ENCODE measurements at places on chromosomes 4 and X.

GRCh38 chrX:104137496-104137895 is 19.3 kb downstream of the SLC25A53 start:
- no peak for DNase-seq

DNA sequence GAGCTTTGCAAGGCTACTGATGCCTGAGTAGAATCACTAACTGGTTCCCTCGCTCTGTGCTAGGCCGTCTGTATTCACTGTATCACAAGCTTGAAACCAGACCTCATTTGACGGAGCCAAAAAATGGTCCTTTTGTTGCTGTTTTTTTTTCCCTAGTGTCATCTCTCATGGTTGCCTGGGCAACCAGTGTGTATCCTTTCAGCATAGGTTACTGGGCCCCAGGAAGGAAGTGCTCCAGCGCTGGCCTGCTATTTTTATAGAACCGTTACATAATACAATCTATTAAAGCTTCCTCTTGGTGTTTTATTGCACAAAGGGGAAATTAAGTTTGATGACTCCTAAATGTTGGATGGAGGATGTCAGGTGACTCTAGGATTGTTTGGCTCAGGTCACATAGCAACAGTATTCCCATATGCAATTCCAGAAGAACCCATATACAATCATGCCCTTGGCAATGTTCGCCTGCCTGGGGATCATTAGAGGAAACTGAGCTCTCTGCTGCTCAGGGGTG is 220.4 kb downstream of the SPRY1 start:
- no peak for DNase-seq

DNA sequence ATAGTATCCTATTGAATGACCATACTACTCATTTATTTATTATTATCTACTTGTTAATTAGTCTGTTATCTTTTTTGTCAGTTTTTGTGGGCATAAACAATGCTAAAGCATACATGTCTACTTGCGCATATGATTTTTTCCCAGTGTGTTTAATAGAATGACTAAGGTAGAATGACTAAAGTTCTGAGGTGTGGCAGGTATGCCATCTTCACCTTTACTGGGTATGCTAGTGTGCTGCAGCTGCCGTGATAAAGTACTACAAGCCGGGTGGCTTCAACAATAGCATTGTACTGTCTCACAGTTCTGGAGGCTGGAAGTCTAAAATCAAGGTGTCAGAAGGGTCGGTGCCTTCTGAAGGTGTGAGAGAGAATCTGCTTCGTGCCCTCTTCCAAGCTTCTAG is 19.2 kb downstream of the CD38 start:
- no peak for DNase-seq

GRCh38 chr4:182925298-182925757 is 8.1 kb upstream of the DCTD start:
- peak; percentile 67 for DNase-seq

GRCh38 chr4:25466966-25467697 is 90.1 kb downstream of the ANAPC4 start:
- no peak for DNase-seq

DNA sequence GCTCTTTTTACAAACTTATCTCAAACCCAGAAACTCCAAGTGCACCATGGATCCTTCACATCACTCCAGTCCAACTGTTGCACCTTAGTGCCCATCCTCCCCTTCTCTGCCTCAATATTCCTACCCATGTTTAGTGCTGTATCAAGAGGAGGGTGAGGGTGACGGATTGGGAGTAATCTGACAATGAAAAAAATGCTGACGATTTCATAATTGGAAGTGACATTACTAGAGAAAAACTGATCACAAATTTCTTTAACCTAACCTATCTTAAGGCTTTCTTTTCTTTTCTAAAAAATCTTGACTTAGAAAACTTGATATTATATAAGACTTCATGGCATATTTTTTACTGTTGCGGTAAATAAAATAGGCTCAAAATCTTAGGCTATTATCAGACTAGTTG is 1.5 kb upstream of the DCAF12L2 start:
- DNase-seq, result no peak

- no peak for DNase-seq
Measured at GRCh38 chrX:40543661-40544328, 37.0 kb upstream of the ATP6AP2 start.

DNA sequence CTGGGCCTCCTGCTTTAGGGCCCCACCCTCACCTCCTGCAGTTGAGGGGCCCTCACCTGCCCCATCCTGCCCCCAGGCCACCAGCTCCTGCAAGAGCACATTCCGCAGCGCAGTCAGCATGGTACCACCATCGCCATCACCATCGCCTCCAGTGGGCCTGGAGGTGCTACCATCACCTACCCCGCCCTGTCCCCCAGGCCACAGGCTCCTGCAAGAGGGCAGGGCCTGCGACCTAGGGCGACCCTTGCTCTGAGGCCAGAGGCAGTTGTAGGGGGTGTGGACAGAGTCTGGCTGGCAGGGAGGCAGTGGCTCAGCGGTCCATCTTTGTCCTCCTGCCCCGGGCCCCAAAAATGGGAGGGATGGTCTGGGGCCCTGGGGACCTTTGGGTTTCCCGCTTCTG is 3.9 kb upstream of the HAUS7 start:
- no peak for DNase-seq

- no peak for DNase-seq
Measured at GRCh38 chrX:41828826-41829225, 94.5 kb downstream of the CASK start.

GRCh38 chr4:15740764-15741404 is 37.2 kb upstream of the CD38 start:
- DNase-seq, result no peak

DNA sequence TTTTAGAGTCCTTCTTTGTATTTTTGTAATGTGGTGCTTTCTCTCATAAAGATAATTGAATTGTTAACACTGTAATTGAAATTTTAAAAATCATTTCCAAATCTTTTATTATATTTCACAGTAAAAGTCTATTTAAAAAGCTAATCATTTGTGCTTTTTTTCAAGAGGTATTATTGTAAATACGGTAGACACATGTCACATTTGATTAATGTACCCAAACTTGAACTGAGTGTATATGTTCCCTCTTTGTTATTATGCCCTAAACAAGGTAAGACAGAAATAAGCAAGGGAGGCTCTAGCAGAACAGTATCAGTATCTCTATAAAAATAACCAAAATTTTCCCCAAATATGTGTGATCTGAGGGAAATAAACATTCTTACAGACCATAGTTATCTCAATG is 21.5 kb upstream of the LARP1B start:
- DNase-seq, result no peak

DNA sequence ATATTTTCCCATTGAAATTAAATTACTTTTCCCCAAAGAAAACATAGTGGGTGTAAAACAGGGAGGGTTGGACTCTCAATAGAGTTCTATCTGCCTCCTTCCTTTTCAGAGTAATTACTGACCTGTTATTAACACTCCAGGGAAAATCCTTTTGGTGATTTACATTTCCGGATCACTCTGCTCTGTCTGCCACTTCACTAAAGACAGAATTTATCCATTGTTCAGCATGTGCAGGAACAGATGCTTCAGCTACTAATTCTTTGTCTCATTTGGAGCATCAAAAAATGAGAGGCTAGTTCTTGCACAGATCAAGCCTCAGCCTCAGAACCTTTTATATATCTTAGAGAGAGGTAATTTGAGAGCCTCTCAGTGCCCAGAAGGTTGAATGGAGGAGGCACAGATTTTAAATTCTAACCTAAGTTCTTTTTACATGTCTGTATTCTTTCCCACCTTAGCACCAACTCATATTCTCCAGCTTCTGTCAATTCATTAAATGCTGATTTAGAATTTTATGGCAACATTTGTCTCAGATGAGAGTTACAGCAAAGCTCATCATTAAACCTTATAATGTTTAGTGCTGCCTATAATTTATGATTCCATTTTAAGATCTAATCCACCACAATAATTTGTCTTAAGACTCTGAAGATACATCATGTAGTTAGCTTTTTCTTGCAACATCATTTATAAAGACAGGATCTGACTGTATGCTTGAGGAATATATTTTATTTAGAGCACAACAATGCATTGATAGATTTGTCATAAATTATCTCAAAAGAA is 1494.4 kb downstream of the STIM2 start:
- DNase-seq, result no peak

- no peak for DNase-seq
Measured at GRCh38 chr4:176735300-176735699, 57.4 kb downstream of the VEGFC start.

- no peak for DNase-seq
Measured at GRCh38 chr4:27397886-27398285, 537.2 kb downstream of the STIM2 start.

GRCh38 chr4:124209626-124210025 is 502.9 kb downstream of the ANKRD50 start:
- DNase-seq, result no peak

DNA sequence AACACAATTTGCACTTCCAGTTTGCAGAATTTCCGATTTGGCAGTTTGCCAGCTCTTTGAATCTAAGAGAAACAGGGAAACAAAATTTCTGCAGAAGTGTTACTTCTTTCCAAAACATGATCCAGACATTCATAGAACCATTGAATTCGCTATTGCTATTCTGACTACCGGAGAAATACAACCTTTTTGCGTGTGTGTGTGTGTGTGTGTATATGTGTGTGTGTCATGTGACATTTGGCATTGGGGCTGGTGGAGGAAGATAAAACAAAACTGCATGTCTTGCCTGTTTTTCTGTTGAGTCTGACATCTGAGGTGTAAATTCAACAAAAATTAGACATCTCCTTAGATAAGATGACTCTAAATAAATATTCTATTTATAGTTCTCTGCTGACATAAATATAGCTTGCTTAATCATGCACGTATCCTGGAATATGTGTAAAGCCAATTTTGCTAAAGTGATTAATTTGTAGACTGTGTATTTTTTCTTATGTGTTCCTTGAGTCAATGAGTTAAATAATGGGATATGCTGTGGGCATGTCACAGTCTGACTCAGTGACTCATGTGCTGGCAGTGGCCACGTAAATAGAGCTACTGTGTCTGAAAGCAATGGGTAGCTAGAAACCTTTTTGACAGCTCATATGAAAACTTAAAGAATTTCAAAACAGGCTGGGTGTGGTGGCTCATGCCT is 98.9 kb downstream of the HPGD start:
- peak; percentile 15 for DNase-seq

DNA sequence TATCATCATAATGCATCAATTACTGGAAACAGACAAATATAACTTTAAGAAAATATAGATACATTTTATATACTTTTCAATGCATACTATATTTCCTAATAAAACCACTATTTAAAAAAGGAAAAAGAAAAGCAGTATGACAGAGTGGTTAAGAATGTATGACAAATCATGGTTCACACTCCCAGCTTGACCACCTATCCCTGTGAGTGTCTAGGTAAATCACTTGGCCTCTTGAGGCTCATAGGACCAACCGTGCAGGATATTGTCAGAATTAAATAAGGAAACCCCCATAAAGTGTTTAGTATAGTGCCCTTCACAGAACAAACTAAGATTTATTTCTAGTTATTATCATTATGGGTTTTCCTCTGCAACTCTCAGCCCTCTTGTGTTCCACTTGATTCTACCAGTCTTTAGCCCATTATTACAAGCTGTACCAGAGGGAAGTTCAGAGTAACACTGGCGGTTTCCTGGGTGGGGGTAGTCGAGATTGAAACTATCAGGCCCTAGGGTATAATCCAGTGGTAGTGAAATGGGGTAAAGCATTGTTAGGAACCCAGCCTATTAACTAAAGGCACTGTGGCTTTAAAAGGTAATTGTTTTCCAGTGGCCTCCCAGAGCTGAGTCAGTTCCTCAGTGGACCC is 55.5 kb upstream of the PAK3 start:
- no peak for DNase-seq

GRCh38 chrX:139828033-139828432 is 104.8 kb downstream of the ATP11C start:
- no peak for DNase-seq

DNA sequence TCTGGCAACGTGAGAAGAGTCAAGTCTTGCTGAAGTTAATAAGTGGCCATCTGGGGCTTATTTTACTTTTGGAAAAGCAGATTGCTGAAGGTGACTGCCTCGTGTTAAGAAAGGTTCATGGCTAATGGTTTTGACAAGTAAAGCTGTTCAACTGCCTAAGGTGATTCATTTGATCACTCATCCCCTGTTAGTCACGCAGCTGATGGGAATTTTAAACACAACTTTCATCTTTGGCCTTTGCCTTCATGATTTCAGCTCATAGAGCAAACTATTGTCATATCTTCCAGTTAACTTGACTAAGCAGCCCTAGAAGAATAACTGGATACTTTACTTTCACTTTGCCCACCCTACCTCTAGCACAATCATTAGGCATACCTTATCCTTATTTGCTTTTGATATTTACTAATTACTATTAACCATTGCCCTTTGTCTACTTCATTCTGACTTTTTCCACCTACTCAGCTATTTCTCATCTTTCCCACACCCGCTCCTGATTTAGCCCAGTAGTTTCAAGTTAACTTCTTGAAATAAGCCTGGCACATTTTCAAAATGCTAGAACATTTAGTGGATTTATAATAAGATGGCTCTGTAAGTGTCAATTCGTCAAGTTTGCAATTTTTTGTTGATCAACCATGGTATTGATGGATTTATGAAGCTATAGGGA is 170.6 kb upstream of the S100G start:
- DNase-seq, result no peak

- no peak for DNase-seq
Measured at GRCh38 chr4:86892636-86892960, 376 bp upstream of the C4orf36 start.

DNA sequence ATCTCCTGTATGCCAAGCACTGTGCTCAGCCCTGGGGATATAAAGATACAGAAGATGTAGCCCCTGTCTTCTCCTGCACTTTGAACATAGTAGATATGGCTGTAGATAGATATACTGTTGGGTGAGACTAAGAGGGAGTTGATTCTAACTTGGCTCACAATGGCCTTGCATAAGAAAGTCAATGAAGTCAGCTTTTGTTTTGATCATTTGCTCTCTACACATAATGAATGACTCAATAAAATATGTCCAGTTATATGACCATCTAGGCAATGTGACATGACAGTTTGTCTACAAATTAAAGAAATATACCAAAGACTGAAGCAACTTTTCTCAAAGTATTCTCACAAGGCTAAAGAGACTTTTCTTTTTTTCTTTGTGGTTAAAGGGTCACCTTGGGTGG is 147.6 kb upstream of the DIPK2B start:
- no peak for DNase-seq

DNA sequence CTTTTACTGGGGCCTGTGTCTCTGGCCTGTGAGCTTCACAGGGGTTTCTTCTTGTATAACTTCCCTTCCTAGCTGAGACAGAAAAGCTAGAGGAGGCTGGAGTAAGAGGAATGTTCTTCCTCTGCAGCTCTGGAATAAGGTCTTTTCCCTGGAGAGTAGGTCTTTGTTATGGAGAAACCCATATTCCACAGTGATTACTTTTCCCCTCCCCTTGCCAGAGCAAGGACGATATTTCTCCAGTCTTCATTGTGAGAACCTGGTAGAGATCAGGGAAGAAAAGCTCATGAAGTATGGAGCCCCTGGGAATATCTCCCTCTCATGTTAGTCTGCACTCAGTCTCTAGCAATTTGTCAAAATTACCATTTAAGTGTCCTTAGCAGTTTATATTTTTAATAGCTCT is 18.7 kb upstream of the GLRB start:
- DNase-seq, result no peak
